Omental fat pad (tissue), 4 donors: ENCODE measurements at places on chromosomes 2 and 18. TPM values are rescaled to one million over a fixed set of nuclear protein-coding genes. Genes with fewer than 3 reads are reported as not detected.
A peak's percentile ranks its signal among the peaks of the same experiment; 100 is the strongest.

DNA sequence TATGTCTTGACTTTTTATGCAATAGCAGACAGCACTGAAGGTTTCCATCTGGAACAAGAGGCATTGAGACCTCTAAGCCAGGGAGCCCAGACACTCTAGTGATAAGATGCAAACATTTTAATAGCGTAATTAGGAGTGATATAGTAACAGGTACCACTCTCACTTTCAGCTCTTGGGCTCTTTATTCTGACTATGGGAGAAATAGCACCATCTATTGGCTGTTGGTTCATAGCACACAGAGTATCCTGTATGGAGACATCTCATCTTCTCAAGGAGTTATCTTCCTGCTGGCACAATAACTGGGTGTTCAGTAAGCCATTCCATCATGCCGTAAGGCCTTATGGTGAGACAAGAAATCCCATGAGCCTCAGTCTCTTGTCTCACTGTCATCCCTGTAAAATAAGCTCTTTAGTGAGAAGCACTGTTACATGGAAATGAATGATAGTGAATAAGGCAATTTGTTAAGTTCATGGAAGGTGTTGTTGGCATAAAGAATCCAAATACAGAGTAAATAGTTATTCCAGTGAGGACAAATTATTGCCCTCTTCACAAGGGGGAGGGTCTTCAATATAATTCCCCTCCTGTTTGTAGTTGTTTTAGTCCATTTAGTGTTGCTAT lies 48.3 kb downstream of the THUMPD2 start:
- no peak for DNase-seq

DNA sequence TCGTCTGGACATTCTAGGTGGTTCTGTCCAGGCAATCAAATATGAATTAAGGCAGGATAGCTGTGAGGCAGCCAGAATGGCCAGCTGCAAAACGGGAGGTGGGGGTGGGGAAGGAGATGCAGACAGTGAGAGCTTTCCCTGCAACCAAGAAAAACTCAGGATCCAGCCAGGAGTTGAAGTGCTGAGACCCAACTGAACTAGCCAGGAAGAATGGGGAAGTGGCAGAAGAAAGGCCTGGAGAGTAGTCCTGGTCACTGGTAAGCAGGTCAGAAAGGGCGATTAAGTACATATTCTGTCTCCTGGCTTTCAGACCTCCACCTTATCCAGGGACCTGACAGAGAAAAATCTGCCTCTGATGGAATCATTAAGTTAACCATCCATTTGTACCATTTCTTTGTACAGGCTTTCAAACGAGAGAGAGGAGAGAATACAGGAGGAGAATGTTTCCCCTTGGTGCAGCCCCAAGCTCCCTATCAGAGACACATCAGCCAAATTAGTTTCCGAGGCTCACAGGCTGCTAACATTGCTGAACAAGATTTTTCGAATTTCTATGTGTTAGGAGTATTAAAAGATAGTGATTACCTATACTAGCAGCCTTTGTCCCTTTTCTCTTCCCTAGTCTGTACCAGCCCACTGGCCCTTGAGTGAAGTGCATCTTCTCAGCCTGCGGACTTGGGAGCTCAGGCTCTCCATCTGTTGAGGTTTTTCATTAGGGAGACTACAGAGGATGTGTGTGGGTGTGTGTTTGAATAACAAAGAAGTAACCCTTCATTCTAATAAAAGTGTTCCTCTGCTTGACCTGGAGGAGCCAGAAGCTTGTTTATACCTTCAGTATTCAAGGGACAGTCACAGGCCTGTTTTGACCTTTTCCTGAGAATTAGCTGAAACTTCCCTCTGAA lies 12.5 kb upstream of the HOXD1 start:
- DNase-seq: no peak

GRCh38 chr2:189549449-189549832 lies 31.1 kb downstream of the SLC40A1 start:
- no peak for DNase-seq

RNASEH1 gene
- 23.7 TPM for total RNA-seq

- no peak for DNase-seq
Observed at GRCh38 chr2:172095905-172096625, 6.6 kb downstream of the DLX2 start.

MYO7B gene
- total RNA-seq: 0.12 TPM

LYPD6 gene
- 13.9 TPM for total RNA-seq

ITGB6 gene
- not detected for total RNA-seq

SERPINB10 gene
- total RNA-seq: not detected

INHBB gene
- total RNA-seq: 15.8 TPM

CRYBA2 gene
- total RNA-seq: not detected

GRCh38 chr18:72869226-72870185 lies 1.7 kb upstream of the NETO1 start:
- DNase-seq: no peak

GRCh38 chr2:42791606-42792005 lies 777 bp downstream of the HAAO start:
- no peak for DNase-seq

CDH19 gene
- 0.56 TPM for total RNA-seq

KHK gene
- 1.6 TPM for total RNA-seq

PFN4 gene
- total RNA-seq: not detected

B3GNT7 gene
- total RNA-seq: 7.2 TPM

IL36G gene
- total RNA-seq: not detected

DNA sequence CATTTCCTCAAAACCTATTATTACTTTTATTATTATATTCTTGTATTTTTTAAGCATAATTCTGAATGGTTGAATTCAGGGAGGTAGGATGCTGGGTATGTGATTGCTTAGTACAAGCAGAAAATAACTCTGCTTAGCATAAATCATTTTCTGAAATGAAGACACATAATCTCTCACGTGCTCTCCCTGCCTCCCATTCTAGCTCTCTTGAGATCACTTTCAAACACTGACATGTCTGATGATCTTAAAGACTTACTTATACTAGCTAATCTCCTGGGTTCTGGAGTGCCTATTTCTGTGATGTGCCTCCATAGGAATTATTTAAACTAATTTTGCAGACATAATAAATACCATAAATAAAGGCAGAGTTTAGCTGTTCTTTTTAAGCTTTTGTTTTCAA lies 1136.0 kb downstream of the SUCLG1 start:
- no peak for DNase-seq

DNA sequence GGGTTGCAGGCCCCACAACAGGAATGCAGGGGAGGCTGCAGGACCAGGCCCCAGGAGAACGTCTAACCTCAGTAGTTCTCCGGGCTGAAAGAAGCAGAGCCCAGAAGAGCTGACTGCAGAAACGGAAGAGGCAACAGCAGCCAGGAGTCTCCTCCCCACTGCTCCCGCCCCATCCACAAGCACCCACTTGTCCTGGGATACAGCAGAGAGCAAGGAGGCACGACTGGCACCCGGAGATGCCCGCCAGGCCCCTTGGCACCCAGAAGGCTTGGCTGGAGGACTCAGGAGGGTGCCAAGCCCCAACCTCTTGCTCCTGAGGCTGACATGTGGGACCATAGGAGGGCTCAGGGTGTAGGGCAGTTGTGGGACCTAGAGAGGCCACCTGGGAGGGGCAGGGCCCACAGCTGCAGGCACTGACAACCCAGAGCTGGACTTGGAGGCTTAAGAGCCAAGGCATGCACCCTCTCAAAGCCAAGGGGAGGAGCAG lies 29.0 kb upstream of the TNS1 start:
- DNase-seq: no peak

REG3G gene
- 0.65 TPM for total RNA-seq

GRCh38 chr2:164651361-164651760 lies 30.1 kb upstream of the GRB14 start:
- DNase-seq: no peak

FAM110C gene
- total RNA-seq: 0.63 TPM

DNA sequence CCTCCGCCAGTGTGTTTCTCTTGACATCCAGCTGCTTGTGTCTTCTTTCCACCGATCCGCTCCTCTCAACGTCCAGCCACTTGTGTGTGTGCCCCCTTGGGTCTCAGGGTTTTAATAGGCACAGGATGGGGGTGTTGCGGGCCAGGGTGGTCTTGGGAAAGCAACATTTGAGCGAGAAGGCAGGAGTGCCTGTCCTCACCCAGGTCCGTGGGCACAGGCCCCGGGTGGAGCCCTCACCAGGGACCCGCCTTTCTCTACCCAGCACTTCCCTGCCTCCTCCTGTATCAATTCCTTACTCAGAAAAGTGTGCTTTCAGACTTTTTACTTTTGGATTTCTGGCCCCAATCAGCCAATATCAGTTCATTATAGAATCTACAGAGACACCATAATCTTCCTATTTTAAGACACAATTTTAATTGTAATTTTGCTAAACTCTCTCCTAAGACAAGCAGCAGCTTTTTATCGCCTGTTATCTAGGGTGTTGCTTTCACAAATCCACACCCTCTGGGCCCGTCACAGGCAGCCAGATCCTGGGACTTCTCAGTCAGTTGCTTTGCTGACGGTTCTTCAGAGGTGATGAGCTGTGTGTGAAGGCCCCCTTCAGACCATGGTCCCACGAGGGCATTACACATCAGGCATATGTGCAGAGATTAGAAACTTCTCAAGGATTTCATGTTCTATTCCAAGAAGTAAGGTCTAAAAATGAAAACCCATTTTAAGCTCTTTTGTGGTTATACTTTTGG lies 96.0 kb upstream of the FHL2 start:
- no peak for DNase-seq

GRCh38 chr18:38576916-38577315 lies 1011.3 kb upstream of the CELF4 start:
- DNase-seq: no peak

DNA sequence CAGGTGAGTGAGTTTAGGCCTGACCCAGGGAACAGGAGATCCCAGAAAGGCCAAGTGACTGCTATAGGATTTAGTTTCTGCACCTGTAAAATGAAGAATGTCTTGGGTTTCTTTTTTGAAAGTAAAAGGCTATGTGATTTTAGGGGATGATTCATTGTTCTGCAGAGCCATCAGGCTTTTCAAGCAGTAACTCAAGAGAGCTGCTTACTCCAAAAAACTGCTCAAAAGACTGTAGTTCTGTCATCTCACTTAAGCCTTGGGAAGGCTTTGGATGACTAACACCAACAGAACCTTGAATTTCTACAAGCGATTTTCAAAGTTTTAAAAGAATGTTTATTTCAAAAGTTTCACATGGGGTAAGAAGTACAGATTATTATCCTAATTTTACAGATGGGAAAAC lies 165.1 kb downstream of the HAUS1 start:
- no peak for DNase-seq

- DNase-seq: no peak
Observed at GRCh38 chr2:38260469-38260868, 116.6 kb downstream of the ATL2 start.

DNA sequence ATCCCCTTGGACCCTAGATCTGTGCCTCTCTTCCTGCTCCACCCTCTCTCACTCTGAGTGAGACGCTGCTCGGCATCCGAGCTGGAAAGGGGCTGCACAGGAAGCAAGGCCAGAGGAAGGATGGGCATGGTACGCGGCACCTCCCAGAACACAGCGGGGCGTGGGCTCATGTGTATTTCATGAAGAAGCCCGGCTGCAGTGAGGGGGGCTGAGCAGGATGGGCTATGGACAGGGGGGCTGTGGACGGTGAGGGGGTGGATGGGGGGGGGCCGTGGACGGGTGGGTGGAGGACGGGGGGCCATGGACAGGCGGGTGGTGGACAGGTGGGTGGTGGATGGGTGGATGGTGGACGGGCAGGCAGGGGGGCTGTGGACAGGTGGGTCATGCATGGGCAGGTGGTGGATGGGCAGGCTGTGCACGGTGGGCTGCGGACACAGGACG lies 28.5 kb downstream of the SLC66A2 start:
- peak; percentile 2 for DNase-seq

GCG gene
- total RNA-seq: not detected

- no peak for DNase-seq
Observed at GRCh38 chr2:2869553-2869952, 508.1 kb downstream of the EIPR1 start.

DNA sequence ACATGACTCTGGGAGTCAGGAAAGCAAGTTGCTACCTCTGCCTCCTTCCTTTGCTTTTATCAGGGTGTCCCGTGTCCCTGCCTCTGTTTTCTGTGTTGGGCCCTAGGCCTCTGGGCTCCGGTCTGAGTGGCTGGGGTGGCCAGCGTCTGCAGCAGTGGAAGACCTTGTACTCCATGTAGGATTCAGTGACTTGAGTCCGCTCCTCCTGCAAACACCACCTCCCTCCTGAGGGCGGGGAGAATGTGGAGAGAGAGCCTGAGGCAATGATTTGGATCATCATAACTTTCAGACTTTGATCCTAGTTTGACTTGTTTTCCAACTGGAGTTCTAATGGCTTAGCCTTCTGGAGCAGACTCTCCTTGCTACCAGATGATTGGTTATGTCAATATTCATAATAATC lies 30.8 kb downstream of the ATP6V1C2 start:
- no peak for DNase-seq

- no peak for DNase-seq
Observed at GRCh38 chr2:23666980-23667357, 260.0 kb downstream of the ATAD2B start.

FAM228A gene
- 3.8 TPM for total RNA-seq

RAB31 gene
- 79.3 TPM for total RNA-seq

UGT1A5 gene
- total RNA-seq: not detected

DNA sequence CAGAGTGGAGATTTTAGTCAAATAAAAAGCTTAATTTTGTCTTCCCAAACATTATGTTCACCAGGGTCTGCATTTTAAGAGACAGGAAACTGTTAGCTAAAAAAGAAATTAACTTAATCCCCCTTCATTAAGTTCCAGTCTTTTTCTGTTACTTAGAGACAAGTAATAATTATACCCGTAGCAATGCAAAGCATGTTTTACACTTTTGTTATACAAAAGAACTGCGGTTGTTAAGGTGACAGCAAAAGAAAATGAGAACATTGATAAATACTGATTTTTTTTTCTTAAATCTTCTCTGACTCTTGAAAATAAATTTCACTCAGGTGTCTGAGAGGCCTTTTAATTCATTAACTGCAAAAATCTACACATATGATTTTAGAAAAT lies 101.4 kb downstream of the MEIS1 start:
- no peak for DNase-seq

DNA sequence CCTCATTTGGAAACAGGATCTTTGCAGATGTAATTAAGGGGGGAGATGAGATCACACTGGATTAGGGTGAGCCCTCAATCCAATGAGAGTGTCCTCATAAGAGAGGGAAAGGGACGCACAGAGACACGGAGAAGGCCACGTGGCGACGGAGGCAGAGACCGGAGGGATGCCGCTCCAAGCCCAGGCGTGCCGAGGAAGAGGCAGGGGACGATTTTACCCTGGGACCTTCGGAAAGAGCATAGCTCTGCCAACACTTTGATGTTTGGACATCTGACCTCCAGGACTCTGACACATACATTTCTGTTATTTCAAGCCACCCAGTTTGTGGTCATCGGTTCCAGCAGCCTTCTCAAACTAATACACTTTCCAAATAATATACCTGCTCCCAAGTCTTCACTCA lies 84.4 kb upstream of the ZCCHC2 start:
- DNase-seq: no peak

ZNF804A gene
- not detected for total RNA-seq

GRCh38 chr18:58098706-58099105 lies 54.7 kb downstream of the NEDD4L start:
- no peak for DNase-seq

ERBB4 gene
- total RNA-seq: 0.16 TPM

PLEKHH2 gene
- 30.3 TPM for total RNA-seq

- no peak for DNase-seq
Observed at GRCh38 chr2:192035731-192036442, 158.8 kb downstream of the TMEFF2 start.
